ENCODE measurements at places on chromosomes 16 and 17. TPM values are rescaled to one million over a fixed set of nuclear protein-coding genes. Genes with fewer than 3 reads are reported as not detected.

GRCh38 chr16:30656388-30656787 lies 1.8 kb upstream of the FBRS start:
- no peak for DNase-seq

GRCh38 chr16:88527186-88527936 lies 42.8 kb upstream of the ZC3H18 start:
- peak; percentile 57 for DNase-seq

DNA sequence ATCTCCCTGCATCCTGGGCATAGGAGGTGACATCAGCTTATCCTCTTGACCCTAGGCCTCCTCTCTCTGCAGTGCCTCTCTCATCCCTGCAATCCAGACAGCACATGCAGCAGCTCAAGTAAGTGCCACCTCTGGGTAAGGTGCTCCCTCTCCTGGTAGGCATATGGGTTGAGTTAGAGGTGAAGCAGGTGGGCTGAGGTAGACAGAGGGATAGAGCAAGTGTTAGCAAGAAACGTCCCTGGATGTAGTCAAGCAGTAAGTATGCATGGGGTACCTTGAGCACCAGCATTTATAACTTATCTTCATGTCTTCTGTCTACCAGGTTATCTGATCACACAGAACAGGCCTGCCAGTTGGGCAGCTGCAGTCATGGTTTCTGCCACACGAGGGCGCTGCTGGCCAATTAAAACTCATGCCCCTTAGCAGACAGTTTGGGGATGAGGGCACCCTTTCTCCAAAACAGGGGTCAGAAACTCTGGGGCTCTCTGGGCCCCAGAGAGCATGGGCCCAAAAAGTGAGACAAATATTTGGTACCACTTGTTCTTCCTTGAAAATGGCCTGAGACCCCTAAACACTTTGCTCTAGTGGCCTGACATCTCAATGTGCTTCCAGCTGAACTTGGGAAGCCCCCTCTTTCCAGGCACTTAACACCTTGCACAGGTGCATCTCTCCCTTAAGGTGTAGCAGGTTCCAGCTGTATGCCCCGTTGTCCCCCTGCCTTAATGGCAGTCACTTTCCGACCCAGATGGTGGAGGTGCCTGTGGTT lies 59.8 kb downstream of the NEUROD2 start:
- DNase-seq = peak; percentile 50

- DNase-seq = no peak
Observed at GRCh38 chr16:89253548-89254287, 36.2 kb downstream of the ZNF778 start.

DNA sequence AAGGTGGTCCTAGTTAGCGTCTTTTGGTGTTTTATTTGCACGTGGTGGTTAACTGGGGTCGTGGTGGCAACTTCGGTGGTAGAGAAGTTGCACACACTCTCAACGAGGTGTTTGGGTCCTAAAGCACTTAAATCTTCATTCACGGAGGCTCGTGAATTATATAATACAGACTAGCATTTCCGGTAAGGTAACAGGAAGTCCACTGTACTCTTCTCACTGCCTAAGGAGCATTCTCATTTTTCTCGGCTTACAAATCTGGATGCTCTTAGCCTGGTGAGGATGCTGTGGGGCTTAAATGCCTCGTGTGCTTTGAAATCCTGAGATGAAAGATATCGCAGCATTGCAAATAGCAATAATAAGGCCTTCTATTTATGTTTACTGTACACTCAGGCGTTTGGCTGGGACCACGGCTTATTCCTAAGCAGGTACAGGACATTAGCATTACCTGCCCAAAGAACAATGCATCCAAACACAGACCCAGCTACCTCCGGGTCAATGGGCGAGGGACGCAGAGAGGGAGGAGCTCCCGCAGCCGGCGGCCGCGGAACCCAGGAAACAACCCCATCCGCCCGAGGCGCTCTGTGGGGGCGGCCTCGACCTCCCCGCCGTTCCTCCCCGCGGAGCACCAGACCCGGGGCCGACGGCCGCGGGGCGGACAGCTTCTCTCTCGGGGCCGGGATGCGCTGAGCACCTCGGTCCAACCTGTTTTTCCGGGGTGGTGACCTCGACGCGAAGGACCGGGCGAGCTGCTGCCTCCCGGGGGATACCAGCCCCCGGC lies 856 bp downstream of the DNAJA2 start:
- DNase-seq = peak; percentile 12

GRCh38 chr16:83899978-83900377 lies 1.1 kb downstream of the MLYCD start:
- no peak for DNase-seq

GRCh38 chr16:88769617-88770460 lies 15.2 kb downstream of the PIEZO1 start:
- no peak for DNase-seq

GRCh38 chr16:66562409-66562808 lies 3.8 kb upstream of the CMTM1 start:
- no peak for DNase-seq

GRCh38 chr16:74743668-74744299 lies 30.8 kb downstream of the FA2H start:
- DNase-seq = no peak

- no peak for DNase-seq
Observed at GRCh38 chr17:2309338-2310154, 5.8 kb downstream of the SRR start.

DNA sequence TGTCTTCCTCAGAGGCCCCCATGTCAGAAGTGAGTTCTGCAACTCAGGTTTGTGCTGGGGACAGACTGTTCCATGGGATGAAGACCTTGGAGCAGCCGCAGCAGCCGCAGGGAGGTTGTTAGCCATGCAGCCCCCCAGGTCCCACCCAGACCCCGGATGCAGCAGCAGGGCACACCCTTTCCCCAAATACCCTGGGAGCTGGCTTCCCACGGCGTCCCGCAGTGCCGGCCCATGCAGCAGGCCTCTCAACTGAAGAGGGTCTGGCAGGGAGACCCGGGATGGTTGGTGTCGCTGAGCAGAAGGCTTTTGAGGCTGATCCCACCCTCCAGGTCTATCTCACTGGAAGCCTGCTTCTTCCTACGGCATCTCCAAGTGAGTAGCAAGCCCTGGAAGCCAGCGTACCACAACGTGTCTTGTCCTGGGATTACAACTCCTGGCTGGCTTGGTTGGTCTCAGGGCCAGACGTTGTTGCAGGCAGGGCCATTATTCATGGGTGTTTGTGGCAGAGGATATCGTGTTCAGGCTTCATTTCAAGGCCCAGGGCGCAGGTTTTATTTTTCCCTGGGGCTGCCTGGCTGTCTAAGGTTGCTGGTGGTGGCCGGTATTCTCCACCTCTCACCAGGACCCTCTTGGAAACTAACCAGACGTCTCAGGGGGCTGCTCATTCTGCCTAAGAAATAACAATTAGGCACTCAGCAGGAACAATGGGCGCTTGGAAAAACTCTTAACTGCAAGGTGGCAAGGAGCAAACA lies 223.2 kb downstream of the C16orf95 start:
- no peak for DNase-seq

DNA sequence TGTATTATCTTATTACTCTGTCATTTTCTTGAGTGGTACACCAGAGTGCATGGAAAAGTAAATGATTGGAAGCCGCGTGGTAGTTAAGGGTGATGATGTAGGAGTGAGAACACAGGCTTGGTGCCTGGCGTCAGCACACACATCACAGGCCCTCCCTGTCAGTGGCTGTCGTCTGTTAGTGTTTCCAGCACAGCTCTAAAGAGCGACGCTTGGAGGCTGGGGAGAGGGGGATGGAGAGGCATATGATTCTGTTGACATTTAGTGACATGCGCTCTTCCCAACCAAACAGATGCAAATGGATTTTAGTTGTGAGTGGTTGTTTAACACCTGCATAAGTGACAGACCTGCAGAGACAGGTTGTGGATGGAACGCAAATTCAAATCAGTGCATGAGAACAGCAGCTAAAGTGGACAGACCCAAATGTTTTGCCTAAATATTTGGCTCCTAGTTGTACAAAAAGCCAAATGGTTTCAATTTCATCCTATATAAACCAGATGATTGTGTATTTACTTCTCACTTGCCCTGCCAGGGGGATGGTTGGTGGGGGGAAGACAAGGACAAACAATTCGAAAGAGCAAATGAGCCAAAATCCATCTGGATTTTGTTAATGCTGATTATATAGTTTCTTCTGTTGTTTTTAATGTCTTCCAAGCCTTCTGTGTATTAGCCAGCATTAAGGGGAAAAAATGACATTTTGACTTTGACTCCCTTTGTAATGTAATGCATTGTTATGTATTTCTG lies 222.3 kb downstream of the WWOX start:
- DNase-seq = no peak

DNA sequence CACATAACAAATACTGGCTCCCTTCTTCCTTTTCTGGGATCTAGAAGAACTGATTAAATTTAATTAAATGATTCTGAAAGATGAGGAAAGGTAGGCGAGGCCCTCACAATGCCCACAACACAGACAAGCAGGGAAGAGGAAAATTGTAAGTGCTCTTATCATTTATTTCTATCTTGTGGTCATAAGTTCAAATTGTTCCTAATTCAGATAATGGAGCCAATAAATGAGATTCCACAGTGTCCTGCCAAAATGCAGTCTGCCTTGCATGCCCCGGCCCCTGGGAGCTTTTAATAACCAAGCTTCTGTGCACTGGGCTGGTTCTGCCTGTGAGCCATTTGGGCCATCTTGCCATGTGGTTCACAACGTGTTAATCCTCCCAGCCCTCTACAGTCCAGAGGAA lies 97.0 kb downstream of the CMC2 start:
- no peak for DNase-seq

DNA sequence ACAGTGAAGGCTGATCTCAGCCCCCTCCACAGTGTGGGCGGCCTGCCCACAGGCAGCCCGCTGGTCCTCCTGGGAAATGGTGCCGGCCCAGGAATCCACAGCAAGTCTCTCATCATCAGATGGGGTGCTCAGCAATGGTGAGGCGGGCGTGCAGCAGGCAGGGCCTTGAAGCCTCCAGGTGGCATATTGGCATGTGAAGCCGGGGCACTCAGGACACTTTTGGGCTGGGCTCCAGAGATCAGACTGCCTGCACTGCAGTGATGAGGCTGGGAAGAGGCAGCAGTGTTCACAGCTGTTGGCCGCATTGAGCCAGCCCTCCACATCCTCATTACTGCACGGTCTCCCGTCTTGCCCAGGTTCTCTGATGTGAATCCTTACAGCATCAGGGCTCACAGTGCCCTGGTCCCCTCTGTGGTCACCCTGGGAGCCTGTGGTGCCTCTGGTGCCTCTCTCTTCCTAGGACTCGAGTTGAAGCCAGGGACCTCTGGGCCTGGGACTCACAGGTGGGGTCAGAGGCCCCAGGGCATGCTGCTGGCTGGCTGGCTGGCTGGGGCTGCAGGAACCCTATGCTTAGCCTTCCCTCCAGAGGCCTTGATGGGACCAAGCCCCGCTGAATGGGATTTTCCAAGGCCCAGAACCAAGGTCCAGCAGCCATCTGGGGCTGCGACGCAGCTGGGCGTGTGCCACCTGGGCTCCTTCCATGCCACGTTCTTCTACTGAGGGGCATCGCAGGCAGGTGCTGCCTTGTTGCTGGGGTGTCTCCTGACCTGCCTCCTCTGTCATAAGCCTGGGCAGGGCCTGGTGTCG lies 48.6 kb downstream of the TNFRSF13B start:
- no peak for DNase-seq

DNA sequence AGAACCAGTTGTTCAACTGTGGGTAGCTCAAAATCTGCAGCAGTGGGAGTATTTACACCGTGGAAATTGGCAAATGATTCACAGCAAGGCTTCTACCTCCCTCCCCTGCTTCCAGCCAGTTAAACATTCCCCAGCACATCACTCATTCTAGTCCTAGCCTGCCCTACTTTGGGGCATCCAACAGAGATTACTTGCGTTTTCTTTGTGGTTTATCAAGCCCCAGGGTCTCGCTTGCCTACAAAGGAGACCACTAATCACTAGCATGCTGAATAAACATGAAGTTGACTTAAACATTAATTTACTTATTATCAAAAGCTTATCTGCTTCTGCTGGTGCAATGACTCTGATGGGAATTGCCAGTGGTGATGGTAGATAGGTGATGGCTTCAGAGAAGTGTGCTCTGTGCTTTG lies 94.5 kb downstream of the MARF1 start:
- DNase-seq = no peak

- DNase-seq = no peak
Observed at GRCh38 chr17:27930000-27930399, 36.8 kb upstream of the LYRM9 start.

GRCh38 chr17:82939621-82940135 lies 99.9 kb upstream of the ZNF750 start:
- DNase-seq = no peak

DNA sequence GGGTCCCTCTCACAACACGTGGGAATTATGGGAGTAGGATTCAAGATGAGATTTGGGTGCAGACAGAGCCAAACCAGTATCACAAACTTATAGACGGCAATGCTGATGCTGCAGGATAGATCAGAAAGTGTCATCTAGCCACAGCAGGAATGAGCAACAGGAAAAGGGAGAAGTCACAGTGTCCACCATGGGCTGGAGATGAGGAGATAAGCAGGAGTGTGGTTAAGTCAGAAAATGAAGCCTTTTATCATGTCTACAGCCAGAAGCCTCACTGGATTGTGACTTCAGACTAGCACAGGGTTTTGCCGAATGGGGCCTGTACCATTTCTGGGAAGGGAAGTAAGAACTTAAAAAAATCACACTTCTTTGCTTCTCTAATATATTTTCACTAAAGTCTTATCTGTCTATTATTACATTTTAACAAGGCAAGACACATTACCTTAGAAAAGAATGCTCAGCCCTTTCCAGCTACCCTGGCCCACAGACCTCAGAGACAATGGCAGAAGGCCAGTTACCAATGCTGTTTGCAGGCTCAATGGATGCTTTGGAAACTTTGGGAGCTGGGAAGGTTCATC lies 490.2 kb upstream of the SALL1 start:
- no peak for DNase-seq

DNA sequence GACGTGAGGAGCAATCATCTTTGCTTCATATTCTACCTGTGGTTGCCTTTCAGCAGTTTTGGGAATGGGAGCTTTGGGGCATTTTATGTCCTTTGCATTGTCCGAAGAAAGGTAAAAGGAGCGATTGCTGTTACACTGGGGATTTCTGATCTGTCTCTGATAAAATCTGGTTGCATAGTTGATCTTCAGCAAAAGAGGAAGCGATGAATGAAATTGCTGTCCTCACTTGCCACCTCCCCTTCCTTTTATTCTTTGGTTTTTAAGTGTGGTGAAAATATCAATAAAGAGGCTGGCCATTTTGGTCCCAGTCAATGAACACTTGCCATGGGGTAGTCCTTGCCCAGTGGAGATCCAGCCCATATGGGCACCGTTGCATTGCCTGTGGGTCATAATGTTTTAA lies 236.8 kb downstream of the MSI2 start:
- DNase-seq = no peak

Gene GAS2L2
- total RNA-seq = under 0.01 TPM

Gene BCL6B
- 57.9 TPM for total RNA-seq

Gene MRPS7
- total RNA-seq = 70.2 TPM

Gene KRT31
- not detected for total RNA-seq

Gene CDK3
- 0.13 TPM for total RNA-seq
